Neural crest cell (in vitro differentiated cells): ENCODE measurements at places on chromosomes 13 and 19.

GRCh38 chr13:44142540-44142867 is 231.1 kb upstream of the SERP2 start:
- DNase-seq = no peak

DNA sequence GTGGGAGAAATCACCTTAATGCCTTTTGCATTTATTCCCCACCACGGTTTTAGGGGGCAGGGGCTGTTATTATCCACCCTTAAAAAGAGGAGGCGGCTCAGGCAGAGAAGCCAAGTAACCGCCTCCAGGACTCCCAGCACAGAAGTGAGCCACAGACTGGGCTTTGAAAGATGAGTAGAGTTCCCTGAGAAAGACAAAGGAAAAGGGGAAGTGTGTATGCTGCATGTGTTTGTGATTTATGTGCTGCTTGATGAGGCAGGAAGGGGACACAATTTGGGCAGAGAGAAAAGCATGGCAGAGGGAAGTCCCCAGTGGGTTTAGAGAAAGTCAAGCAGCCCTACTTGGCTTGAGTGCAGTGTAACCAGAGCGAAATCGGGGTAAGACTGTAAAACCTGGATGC is 85.0 kb downstream of the DOCK9 start:
- no peak for DNase-seq

GRCh38 chr19:3048190-3048533 is 14.1 kb downstream of the TLE5 start:
- no peak for DNase-seq

DNA sequence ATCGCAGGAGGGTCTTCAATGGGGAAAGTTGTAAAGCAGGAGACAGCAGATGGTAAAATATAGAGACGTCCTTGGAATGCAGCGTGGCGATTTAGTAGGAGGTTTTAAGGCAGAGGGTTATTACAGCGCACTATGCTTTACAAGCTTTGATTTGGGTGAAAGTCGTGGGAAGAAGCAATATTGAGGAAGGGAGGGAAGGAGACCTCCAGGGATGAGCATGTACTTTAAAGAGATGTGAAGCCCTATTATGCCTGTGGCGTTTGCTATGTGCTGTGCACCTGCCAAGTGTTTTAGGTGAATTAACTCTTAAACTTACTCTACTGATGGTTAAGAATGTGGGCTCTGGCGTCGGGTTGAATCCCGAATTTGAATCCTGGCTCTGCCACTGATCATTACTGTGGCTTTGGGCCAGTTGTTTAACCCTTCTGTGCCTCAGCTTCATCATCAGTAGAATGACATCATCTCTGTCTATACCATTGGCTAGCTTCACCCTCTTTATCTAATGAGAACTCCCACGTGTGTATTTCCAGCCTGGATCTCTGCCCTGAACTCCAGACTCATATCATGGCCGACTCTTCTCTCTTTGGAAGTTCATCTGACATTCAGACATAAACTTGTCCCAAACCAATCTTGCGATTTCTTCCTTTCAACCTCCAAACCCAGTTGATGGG is 583 bp downstream of the CCDC61 start:
- DNase-seq = no peak

GRCh38 chr13:39684531-39685137 is 29.2 kb downstream of the COG6 start:
- no peak for DNase-seq

DNA sequence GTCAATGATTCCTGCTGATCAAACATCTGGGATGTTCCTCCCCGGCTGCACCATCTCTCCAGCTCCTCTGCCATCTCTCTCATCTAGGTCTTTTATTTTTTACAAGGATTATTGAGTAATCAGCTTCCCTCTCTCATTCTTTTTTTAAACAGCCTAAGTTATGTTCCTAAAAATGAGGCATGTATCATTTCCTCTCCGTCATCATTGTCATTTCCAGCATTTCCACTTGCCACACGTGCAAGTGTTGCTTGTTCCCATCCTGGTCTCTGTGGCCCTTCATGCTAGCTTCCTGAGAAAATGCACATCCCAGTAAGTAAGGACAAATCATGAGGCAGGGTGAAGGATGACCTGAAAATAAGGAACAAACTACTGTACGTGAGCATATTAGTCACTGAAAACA is 102.7 kb upstream of the POSTN start:
- no peak for DNase-seq

GRCh38 chr19:33374236-33374714 is 766 bp downstream of the CEBPG start:
- DNase-seq = no peak

DNA sequence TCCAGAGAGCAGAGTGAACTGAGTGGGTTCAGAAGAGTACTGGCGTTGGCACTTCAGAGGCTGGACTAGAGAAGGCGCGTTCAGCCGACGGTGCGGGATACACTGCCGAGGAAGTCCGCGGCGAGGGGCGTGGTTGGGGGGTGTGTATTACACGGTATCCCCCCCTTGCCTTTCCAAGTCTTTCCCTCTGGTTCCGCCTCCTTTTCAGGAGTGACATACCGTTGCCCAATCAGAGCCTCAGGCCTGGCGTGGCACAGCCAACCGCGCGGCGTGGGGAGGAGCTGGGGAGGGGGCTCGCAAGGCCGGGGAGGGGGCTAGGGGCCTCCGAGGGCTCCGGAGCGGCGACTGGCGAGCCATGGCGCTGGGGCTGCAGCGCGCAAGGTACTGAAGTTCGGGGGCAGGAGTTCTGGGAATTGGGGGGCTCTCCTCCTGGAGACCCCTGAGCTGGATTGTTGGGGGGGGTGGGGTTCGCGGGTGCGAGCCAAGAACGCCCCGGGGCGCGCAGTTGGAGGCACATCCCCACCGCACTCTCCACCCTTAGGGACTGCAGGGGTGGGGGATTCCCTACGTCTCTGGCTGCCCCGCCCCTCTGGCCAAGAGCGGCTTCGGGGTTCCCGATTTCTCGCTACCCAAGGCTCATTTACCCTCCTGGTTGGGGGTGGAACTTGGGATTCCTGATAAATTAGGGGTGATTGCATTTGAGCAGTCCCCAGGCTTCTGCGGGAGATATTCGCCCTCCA is at the start of gene HIF3A:
TSS of gene HIF3A (plus strand) at position 321 of the 740 bp plus-strand sequence. CDS start at position 356, 35 bp downstream.
- DNase-seq = peak; percentile 78

DNA sequence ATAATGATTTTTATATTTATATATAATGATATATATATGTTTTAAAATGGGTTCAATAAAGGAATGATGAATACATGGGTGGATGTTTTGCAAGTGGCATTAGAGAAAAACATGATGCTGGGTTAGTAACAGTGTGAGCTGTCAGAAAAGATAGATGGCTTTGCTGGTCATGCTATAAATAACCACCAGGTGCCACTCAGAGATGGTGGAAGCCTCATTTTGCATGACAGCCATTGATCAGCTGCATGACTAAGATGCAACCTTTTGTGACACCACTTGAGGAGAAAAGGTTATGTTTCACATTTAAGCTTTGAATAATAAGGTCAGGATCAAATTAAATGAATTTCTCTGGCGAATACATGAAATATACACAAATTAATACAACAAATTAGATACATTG is 737.7 kb downstream of the PCDH9 start:
- no peak for DNase-seq

DNA sequence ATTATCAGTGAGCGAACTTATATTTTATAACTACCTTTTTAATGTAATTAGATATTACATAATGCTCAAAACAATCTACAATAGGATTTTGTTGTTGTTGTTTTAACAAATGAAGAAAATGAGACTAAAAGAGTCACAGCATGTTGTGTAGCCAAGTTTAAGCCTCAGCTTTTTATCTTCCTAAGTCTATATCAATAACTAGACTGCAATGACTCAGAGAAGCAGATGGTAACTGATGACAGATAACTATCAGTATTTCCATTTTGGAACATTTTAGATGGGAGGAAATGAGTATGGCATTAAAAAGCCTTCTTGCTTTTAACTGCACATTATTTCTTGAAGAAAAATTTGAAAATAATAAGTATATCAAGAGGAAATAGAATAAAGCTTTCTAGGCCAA is 825.2 kb downstream of the SLITRK1 start:
- no peak for DNase-seq

DNA sequence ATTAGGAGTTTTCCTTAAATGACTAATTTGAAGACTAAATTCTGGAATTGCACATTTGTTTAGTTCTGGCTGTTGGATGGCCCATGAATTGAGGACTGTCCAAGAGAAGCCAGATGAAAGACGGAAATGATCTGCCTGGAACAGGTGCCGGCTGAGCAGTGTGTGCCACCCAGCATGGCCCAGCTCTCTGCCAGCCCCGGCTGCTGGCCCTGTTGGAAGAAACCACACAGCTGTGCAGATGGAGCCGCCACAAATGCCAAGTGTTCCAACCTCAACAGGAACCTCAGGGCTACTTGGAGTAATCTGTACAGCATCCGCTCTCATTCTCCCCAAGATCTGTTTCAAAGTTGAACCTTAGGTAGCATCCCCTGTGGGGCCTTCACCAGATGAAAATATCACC is 67.0 kb upstream of the STARD13 start:
- no peak for DNase-seq

DNA sequence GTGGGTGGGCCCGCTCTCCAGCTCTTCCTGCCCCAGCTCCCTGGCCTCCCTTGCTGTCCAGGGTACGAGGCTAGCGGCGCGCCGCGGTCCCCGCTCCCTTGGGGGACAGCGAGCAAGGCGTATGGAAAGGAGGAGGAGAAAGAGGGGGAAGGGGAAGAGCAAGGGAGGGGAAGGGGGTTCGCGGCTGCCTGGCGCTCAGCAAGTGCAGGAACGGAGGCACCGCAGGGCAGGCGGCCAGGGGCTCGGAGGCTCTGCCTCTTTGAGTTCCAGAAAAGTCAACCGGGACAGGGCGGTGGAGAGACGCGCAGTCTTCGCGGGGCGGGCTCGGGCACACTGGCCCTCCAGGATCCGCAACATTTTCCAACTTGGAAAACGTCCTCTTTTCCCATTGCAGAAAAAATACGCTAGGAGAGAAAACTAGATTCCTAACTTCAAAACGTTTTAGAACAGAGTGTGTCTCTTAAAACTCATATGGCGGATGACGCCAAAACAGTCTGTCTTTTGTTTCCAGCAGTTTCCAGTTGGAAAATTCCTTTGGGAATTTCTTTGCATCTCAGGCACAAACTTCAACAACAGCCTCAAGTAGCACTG is 23.1 kb upstream of the TNFRSF19 start:
- DNase-seq = no peak

- DNase-seq = no peak
These were observed 279 bp downstream of the DMRTC2 start for GRCh38 chr19:41845051-41845590.

DNA sequence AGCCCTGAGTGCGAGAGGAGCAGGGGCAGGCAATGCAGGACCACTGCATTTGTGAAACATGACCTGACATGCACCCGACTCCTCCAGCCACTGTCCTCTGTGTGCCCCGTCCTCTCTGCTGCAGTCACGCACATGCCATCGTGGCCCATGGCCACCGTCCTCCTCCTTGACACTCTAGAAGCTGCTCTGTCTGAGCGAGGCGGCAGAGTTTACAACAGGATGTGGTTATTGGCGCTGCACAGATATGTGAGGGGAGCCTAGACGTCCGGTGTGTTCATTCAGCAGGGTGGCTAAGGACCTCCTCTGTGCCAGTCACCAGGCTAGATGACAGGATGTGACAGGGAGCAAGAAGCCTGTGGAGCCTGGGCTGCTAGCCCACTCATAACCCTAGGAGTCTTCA is 277.8 kb downstream of the FOXO1 start:
- DNase-seq = no peak

GRCh38 chr19:17325881-17326594 is 8.6 kb downstream of the ANO8 start:
- DNase-seq = no peak

DNA sequence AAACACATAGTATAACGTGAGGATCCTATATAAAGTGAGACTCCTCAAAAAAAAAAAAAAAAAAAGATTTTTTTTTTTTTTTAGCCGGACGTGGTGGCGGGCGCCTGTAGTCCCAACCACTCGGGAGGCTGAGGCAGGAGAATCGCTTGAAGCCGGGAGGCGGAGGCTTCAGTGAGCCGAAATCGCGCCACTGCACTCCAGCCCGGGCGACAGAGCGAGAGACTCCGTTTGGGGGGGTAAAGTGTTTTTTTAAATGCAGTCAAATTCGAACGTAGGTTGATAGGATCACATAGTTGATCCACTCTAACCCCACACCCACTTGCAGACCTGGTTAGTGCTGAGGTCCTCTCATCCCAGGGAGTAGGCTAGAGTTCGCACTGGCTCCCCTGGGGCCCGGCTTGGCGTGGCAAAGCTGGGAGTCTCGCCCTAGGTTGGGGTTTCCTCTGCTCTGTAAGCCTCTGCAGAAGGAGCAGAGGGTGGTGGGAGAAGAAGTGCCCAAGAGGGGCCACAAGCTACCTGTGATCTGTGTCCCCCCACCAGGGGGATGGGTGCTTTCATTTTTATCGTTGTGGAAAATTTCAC is 6.5 kb downstream of the RNF225 start:
- DNase-seq = no peak

DNA sequence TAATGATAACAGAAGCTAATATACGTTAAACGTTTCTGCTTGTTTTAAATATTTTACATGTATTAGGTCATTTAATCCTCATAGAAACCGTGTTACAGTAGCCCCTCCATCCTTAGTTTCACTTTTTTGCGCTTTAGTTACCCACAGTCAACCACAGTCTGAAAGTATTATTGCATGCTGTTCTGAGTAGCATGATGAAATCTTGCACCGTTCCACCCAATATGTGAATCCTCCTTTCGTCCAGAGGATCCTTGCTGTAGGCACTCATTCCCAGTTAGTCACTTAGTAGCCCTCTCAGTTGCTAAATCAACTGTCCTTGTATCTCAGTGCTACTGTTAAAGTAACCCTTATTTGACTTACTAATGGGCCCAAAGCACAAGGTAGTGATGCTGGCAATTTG is 257.8 kb downstream of the ENOX1 start:
- DNase-seq = no peak

DNA sequence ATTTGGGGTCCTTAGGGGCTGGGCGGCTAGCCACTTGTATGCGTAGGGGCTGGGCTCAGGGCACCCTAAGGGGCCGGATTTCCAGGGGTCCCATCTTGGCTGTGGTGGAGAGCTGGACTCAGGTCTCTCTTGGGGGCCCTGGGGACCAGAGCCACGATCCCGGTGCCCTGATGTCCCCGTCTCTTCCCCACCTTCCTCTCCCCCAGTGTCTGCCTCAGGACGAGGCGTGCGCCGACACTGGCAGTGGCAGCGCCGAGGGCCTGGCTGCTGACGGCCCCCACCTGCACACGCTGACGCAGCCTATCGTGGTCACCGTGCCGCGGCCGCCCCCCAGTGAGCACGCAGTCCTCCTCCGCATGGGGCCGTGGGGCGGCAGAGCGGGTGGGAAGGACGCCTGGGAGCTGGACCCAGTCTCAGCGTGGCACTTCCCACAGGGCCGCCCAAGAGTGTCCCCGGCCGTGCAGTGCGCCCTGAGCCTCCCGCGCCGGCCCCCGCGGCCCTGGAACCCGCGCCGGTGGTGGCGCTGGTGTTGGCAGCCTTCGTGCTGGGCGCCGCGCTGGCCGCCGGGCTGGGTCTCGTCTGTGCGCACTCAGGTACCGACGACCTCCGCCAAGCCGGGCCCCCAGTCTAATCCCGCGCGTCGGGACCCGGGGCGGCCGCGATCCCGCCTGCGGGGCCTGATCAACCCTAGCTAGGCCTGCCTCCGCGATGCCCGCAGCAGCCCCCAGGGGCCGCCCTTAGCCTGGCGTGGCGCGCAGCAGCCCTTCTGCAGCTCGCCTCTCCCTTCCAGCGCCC is 2.7 kb upstream of the SNAPC2 start:
- DNase-seq = peak; percentile 58
